ENCODE measurements at places on chromosomes 16 and 17.

DNA sequence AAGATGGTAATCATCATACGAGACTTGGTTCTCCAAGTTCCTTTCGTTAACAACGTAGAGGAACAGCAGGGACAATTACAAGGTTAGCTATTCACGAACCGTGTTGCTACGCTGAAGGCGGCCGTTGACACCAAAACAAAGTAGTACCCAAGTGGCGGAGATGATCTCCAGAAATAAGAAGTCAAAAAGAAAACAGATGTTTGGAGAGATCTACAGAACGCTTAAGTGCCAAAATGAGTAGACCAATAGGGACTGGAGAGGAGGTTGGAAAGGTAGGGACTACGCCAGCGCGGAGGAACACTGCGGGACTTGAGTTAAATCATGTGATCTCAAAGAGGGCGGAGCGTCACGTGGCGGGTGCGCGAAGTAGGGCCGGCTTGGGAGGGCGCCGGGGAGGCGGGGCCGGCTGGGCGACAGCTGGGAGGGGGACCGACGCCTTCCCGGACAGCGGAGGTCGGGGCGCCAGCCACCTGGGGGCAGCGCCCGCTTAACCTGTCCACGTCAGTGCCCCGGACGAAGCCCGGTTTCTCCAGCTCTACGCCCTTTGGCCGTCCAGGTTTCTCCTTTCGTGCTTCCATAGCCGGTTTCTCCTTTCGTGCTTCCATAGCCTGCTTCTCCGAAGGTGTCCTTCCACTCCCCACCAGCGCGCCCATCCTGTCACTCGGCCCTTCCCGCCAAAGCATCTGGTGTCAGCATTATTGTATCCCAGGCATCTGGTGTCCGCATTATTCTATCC lies 636 bp upstream of the GABARAP start:
- peak; percentile 97 for DNase-seq

DNA sequence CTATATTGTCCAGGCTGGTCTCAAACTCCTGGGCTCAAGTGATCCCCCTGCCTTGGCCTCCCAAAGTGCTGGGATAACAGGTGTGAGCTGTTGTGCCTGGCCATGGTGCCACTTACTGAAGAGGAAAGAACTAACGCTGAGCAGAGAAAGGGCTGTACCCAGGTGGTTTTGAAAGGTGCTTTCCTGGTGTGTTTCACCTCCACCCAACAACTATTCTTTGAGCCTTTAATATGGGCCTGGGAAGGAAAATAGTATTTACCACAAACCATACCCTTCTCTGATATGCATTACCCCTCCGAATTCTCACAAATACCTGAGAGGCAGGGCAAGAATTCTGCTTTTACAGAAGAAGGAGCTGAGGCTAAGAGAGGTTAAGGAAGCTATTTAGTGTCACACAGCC lies 24.8 kb downstream of the KPNA2 start:
- DNase-seq, result no peak

- no peak for DNase-seq
Measured at GRCh38 chr16:25134166-25134700, 22.7 kb downstream of the LCMT1 start.

DNA sequence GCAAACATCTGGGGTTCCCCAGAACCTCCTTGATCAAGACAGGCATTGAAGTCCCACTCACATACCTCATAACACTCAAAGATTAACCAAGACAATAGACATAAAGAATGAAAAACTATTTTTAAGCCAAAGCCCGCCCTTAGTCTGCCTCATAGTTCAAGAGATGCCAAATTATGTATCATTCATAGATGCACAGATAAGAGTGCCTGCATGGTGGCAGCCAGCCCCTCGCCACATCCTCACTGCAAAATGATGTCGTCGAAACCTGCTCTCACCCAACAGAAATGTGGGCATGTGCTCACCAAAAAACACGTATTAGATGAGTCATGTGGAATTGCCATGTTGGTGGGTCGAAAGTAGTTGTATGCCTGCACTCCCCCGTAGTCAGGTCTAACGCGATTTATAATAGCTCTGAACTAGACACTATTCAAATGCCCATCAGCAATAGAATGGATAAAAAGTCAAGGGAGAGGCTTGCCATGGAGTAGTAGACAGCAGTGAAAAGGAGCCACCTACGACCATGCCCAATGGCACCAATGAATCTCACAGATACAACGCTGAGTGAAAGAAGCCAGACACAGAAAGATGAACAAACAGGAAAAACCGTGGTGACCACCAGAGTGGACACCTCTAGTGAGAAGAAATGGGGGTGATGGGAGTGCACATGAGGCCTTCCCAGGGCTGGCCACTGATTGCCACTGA lies 64.8 kb downstream of the C16orf95 start:
- no peak for DNase-seq

GRCh38 chr17:41107941-41108450 lies 2.8 kb downstream of the KRTAP4-9 start:
- no peak for DNase-seq

DNA sequence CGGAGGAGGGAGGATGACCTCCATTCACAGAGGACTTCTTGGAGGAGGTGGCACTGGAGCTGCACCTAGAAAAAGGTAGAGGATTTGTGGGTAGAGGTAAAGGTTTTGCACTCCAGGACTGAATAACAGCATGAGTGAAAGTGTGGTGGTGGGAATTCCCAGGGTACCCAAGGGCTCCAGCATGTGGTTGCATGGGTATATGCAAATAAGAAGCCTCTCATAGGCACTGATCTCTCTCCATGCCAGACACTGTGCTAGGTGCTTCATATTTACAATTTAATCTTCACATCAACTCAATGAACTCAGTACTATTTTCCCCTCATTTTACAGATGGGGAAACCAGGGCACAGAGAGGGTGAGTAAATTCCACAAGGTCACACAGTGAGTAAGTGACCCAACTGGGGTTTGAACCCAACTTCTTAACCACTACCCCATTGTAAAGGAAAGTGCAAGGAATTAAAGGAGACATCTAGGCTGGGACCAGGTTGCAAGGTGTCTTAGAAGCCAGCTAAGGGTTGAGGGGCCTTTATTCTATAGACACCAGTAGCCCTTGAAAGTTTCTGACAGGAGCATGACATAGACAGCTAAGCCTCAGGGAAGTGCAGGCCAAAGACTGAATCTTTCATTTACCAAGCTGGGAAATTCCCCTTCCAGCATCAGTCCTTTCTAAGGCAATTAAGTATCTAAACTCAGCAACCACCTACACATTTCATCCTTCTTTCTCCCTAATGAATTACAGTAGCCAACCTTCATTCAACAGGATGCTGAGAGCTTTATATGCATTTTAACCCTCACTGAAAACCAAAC lies 21.3 kb downstream of the SCNN1B start:
- DNase-seq, result no peak

DNA sequence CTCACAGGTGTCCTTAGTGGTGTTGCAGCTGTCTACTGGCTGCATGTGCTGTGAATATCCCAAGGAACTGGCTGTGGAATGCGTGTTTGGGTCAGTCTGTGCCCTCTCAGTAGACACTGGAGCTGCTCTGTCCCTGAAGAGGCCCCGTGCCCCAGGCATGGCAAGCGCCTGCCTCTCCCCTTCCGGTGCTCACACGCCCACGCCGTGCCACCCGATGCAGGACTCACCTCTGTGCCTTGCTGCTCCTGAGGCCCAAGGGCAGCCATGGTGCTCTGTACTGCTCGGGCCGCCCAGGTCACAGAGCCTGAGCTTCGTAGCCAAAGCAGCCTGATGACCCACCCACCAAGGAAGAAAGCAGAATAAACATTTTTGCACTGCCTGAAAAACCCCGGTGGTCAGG lies 10.0 kb downstream of the RGS11 start:
- DNase-seq, result peak; percentile 80
